Activated B cell treated with CpG ODN at 0.5 μM for 24 hours (primary cell): ENCODE measurements at places on chromosomes 4 and X. TPM values are rescaled to one million over a fixed set of nuclear protein-coding genes. Genes with fewer than 3 reads are reported as not detected.

Gene ATOH1
- total RNA-seq, result not detected in 2 replicates

Gene CRLF2
- not detected in 2 replicates for total RNA-seq

DNA sequence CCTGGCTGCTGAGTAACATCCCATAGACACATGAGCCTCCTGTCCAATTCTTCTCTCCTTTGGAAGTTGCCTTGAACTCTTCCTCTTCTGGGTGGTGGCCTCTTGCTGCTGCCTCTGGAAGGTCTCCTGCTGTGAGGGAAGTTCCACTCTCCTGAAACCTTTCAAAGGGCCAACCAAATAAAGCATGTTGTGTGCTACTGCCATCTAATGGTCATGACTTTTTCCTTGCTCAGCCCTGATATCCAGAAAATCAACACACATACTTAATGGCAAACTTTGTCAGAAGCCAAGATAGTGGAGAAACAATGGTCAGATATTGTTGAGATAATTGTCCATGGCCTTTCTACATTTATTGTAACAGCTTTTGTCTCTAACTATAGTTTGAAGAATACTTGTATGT lies 19.1 kb upstream of the ZXDA start:
- H3K4me1 ChIP-seq, result no peaks in the 10 kb centered on the region
- H3K27me3 ChIP-seq, result no peaks in the 10 kb centered on the region
- H3K36me3 ChIP-seq, result no peaks in the 10 kb centered on the region
- no peak overlapping the region for H3K4me3 ChIP-seq
- no peak overlapping the region for H3K27ac ChIP-seq

Gene UGT2B11
- not detected in 2 replicates for total RNA-seq

GRCh38 chrX:20042221-20042620 lies 51.4 kb upstream of the BCLAF3 start:
- DNase-seq, result no peak
- H3K4me1 ChIP-seq, result peaks cover under 1% of the 10 kb centered on the region
- H3K4me3 ChIP-seq, result no peak overlapping the region
- no peaks in the 10 kb centered on the region for H3K36me3 ChIP-seq
- H3K27ac ChIP-seq, result no peak overlapping the region

Gene ARSD
- total RNA-seq, result 6.1 and 8.0 TPM in 2 replicates

Gene C4orf33
- total RNA-seq, result 6.2 and 8.8 TPM in 2 replicates

GRCh38 chr4:185062606-185063005 lies 44.3 kb downstream of the HELT start:
- no peaks in the 10 kb centered on the region for H3K4me1 ChIP-seq
- no peak overlapping the region for H3K4me3 ChIP-seq
- no peak overlapping the region for H3K27ac ChIP-seq
- H3K36me3 ChIP-seq, result no peaks in the 10 kb centered on the region

Gene F9
- not detected in 2 replicates for total RNA-seq
